ENCODE measurements at places on chromosomes 16 and 17.

GRCh38 chr17:61410141-61411010, 10.7 kb downstream of the TBX2 start:
- DNase-seq: peak; percentile 83

- DNase-seq: no peak
Measured at GRCh38 chr16:28064706-28065249, 1.3 kb upstream of the GSG1L start.

DNA sequence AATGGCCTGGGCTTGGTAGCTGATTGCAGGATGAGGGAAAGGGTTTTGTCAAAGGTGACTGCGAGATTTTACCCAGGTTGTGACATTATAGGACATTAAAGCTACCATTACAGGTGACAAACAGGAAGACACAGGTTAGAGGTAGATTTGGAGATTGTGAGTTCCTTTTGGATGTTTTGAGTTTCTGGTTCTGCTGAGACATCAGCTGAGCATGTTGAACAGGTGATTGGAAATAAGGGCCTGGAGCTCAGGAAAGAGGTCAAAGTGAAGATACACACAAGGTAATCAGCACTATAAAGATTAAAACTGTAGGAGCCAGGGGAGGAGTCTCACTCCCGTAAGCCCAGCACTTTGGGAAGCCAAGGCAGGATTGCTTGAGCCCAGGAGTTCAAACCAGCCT, 6.0 kb downstream of the GSDMA start:
- DNase-seq: no peak

- DNase-seq: no peak
Measured at GRCh38 chr16:29804020-29804419, 2.3 kb upstream of the MAZ start.

DNA sequence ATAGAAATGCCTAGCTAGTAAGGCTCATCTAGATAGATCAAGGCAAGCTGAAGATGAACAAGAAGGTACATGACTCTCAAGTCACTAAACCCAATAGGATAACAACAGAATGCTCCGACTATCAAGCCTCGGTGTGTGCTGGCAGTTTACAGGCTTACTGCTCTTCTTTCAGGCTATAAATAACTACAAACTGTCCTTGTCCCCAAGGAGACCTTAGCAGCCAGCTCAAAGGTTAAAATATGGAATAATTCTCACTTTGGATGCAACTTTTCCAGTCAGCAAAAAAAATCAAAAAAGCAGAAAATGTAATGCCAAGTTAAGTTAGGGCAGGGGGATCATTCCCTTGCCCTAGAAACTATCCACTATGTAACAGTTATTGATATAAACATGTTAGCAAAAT, 44.6 kb downstream of the SPOP start:
- no peak for DNase-seq

DNA sequence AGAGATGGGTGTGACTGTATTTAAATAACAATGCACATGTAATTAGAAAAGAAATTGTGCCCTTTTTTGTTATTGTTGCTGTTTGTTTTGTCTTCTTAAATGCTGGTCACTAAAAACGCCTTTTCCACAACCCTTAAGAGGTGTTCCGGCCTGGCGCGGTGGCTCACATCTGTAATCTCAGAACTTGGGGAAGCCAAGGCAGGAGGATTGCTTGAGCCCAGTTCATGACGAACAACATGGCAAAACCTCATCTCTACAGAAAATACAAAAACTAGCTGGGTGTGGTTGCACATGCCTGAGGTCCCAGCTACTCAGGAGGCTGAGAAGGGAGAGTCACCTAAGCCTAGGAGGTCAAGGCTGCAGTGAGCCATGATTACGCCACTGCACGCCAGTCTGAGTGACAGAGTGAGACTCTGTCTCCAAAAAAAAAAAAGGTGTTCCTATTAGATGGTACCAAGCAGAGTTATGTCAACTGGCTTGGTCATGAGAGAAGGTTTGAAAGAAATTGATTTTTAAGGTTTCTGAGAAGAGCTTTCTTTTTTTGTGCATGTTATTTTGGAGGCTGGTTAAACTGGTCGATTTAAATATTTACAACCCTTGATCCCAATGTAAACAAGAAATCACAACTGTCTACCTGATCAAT, 23.5 kb upstream of the RFFL start:
- DNase-seq: no peak

DNA sequence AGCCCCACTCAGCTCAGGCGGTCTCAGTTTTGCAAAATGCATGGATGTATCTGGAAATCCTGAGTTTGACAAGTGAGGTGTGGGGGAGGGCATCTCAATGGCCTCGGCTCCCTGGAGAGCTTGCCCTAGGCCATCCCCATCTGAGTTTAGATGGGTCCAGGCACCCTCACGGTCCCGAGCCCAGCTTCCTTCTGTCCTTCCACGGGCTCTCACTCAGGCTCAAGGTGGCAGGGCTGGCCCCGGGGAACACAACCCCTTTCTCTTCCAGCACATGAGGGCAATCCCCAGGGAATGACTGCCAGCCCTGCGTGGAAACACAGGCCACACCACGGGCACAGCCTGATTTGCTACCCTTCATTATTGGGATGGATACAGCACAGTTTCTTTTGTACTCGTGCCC, 58.4 kb downstream of the AMFR start:
- no peak for DNase-seq

DNA sequence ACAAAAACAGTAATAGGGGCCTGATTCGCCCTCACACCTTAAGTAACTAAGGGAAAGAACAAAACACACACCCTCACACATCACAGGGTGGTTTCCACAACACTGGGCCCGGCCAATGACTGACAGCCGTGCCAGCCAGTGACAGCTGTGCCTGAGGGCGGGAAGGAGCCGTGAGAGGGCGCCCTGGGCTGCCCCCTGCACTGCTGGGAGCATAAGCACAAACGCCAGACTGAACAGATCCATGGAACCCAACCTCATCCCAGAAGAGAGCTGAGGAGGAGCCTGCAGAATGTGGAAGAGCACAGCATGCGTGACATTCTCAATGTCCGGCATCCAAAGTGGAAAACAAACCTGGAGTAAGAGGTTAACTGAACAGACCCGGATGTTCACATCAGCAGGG, 16.0 kb downstream of the CSNK1D start:
- peak; percentile 74 for DNase-seq

- no peak for DNase-seq
Measured at GRCh38 chr16:70730944-70731343, 45.1 kb upstream of the MTSS2 start.

GRCh38 chr17:10751563-10751962, 21.7 kb upstream of the TMEM220 start:
- DNase-seq: no peak

DNA sequence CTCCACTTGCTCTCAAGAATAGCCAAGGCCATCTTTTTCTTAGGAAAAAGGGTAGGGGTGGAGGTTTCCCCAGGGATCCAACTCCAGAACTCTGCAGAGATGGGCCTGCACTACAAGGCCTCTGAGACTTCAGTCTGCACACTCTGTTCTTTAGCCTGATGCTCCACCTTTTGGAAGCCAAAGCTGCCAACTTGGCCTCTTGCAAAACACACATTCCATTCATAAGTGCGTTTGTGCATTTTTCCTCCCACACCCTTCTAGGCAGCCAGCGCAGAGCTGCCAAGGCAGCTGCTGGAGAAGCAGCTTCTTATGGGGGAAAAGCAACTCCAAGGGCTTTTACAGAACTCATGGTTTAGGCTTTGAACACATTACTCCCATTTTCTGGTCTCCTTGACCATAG, 45.3 kb downstream of the REXO5 start:
- DNase-seq: no peak

DNA sequence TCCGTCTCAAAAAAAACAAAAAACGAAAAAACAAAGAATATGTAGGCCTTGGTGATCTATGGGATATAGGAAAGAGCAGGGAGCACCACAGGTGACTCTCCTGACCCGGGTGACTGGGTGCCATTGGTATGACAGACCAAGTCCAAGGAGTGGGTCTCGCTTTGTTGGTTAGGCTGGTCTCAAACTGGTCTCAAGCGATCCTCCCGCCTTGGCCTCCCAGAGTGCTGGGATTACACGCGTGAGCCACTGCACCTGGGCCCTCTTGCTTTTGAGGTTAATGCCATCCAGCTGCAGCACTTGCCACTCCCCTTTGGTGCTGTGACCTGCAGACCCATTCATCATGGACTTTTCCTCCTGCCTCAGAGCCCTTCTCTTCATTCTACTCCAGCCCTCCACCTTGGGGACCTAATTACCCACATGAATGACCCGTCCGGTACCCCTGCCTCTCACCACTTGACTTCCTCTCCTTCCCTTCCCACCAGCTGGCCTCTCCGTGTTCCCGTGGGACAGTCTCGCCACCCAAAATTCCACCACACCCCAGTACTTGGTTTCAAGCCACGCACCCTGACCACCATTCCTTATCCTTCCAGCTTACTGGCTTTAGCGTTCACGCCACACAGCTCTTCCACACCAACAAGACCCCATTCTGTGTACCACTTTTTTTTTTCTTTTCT, 3.2 kb upstream of the UBE2G1 start:
- no peak for DNase-seq

GRCh38 chr17:58564971-58565370, 50.5 kb upstream of the MTMR4 start:
- no peak for DNase-seq

GRCh38 chr17:1810450-1811103, 19.1 kb downstream of the SMYD4 start:
- no peak for DNase-seq

DNA sequence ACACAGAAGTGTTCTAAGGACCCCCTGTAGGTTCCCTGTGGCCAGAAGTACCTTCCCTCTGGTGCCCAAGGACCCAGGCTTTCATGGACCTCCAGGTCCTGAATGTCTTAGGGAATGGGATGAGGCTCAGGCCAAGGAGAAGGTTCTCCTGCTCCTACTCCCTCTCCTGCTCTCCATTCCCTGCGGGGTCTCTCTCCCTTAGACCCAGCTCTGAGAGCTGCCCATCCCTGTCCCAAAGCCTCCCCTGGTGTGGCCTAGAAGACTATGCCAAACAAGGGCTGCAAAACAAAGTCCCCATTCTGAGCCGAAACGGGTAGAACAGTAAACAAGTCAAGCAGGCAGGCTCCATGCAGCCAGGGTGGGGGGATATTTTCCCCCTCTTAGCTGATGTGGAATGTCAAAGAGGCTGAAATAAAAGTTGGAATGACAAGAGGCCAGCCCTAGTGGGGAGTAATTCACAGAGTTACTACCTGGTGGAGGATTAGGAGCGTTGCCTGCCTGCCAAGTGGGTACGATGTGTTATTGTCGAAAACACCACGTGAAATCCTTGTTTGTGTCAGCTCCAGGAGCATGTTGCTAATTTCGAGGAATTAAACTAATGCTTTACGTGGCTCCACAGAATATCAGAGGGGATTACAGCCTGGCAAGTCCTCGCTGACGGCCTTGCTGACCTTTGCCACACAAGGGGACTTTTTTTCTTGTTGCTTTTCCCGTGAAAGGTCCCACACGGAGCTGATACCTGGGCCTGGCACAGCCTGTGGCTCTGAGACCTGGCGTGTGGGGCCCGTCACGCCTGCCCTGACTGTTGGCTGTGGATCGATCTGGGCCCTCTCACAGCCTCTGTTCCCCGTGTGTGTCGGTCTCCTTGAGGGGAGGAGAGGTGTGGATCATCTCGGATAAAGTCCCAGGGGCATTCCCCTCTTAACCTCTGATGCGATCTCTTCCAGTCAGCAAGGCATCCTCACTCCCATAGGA, 2.9 kb downstream of the WFIKKN2 start:
- no peak for DNase-seq

GRCh38 chr16:67441271-67441753, 10.4 kb downstream of the HSD11B2 start:
- DNase-seq: no peak

GRCh38 chr16:80667925-80668324, 127.1 kb downstream of the DYNLRB2 start:
- DNase-seq: no peak

GRCh38 chr17:82240506-82241182, 11.8 kb downstream of the SLC16A3 start:
- DNase-seq: no peak

GRCh38 chr17:50634224-50634914, at the start of gene ABCC3:
Gene ABCC3 (plus strand): TSS chr17:50634881. CDS start chr17:50634937, 56 bp downstream.
- DNase-seq: no peak

GRCh38 chr16:88558457-88559442, 11.5 kb upstream of the ZC3H18 start:
- no peak for DNase-seq

DNA sequence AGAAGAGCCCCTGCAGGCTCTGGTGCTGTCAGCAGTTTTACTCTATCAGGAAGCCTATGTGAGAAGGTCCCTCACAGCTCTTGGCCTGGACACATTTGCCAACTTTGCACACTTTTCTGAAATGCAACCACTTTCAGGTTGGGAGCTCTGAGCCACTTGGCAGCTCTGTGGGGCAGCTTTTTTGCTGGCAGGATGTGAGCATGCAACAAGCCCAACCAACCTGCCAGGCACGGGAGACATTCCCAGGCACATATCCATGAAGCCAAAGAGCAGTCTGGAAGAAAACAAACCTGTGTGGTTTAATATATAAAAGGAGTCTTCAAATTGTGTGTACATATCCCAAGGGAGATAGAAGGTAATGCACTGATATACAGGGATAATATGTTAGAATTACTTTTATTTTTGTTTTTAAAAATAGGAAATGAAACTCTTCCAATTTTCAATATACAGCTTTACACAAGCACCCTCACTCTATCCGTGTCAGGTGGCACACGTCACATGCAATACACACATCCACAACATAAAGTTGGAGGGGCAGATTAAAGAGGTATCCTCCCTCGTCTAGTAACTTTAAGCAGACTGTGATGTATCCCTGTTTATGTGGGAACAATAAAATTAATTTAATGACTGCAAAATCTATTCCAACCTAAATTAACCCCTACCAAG, 57.4 kb upstream of the COX10 start:
- no peak for DNase-seq

GRCh38 chr16:12661656-12662172, 142.0 kb downstream of the CPPED1 start:
- DNase-seq: no peak

- DNase-seq: no peak
Measured at GRCh38 chr16:6153901-6154300, 1056.3 kb upstream of the EEF2KMT start.

GRCh38 chr17:77449373-77449907, 308.7 kb downstream of the SEC14L1 start:
- DNase-seq: no peak

- no peak for DNase-seq
Measured at GRCh38 chr16:1180549-1181403, 27.9 kb downstream of the CACNA1H start.

- no peak for DNase-seq
Measured at GRCh38 chr17:35559495-35560210, 966 bp downstream of the SLFN14 start.

GRCh38 chr16:4019371-4019791, 96.9 kb downstream of the ADCY9 start:
- DNase-seq: no peak

- DNase-seq: peak; percentile 27
Measured at GRCh38 chr17:73474370-73474988, 162.7 kb upstream of the CDC42EP4 start.

- no peak for DNase-seq
Measured at GRCh38 chr17:14434506-14434905, 133.6 kb downstream of the HS3ST3B1 start.

GRCh38 chr17:33602981-33603380, 309.9 kb upstream of the ASIC2 start:
- no peak for DNase-seq
